ENCODE measurements at places on chromosomes 4 and X.

GRCh38 chr4:141041021-141041476 is 92.2 kb downstream of the RNF150 start:
- DNase-seq: no peak

DNA sequence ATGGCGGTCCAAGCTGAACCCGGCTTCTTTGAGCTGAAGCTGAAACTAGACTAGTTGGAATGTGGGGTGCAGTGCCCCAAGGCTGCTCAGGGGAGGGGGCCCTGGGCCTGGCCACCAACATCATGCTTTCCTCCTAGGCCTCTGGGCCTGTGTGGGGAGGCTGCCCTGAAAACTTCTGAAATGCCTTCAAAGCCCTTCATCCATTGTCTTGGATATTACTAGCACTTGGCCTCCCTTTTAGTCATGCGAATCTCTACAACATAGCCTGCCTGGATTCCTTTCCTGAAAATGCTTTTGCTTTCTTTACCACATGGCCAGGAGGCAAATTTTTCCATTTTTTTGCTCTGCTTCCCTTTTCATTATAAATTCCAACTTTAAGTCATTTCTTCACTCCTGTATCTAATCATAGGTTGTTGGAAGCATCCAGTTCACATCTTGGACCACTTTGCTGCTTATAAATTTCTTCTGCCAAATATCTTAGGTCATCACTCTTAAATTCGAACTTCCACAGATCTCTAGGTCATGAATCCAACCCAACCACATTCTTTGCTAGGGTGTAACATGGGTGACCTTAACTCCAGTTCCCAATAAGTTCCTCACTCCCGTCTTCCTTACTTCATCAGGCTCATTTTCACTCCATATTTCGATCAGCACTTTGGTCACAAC is 103.4 kb downstream of the DDIT4L start:
- no peak for DNase-seq

DNA sequence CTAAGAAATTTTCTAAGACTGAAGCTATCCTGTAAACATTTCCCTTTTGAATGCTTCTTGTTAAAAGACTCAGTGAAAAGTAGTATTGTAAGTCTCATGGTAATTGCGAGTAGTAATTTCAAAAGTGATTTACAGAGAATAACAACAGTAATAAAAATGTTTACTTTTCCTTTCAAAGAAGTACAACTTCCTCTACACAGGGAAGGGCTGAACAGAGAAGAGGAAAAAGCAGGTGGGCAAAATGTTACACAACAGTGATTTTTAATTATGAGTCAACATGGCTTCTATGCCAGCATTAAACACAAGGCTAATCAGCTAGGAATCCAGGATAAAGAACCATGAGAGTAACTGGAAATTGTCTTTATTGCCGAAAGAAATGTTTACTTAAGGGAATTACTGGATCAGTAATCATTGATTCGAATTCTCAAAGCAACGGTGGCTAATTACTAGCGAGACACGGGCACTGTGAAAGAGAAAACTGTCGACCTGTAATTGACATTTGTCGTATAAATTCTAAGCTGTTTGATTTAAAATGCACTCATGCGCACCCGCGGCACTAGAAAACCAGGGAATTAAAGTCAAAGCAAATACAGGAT is 15.4 kb downstream of the UTP3 start:
- DNase-seq: peak; percentile 28

DNA sequence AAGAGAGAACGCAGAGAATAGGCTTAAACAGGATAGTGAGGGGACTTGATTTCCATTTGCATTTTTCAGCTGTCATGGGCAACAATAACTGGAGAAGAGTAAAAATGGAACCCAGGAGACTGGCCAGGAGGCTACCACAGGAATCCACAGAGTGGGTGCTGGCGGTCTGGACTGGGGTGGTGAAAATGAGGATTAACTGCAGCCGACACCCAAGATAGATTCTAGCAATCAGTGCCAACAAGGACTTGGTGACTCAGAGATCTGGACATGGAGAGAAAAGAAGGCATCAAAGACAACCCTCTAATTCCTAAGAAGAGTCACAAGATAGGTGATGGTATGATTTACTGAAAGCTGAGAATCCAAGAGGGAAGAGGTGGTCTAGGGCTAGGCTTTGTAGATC is 102.8 kb downstream of the ATP8A1 start:
- no peak for DNase-seq

DNA sequence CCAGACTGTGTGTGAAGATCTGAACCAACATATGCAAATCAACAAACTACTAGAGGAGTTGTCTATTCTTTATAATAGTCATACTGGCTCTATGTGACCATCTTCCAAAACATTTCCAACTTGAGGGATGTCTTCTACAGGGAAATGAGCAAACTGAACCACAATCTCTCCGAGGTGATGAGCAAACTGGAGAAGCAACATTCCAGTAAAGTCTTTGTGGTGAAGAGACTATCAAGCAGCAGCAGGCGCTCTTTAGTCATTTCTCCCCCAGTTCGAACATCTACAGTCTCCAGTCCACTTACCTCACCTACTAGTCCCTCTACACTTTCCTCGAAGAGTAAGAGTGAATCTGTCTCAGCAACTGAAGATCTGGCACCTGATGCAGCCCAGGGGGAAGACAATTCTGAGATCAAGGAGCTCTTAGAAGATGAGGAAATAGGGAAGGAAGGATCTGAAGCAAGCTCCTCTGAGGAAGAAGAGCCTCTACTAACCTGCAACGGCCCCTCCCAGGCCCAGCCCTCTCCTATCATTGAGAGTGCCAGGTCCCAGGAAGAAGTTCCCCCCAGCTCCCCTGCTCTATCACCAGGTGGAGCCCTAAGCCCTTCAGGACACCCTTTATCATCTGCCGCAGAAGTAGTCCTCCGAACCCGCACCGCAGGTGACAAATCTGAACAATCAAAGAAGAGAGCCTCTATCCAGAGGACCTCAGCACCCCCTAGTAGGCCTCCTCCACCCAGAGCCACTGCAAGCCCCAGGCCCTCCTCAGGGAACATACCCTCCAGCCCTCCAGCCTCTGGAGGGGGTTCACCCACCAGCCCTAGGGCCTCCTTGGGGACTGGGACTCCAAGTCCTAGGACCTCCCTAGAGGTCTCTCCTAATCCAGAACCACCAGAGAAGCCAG is 98.1 kb downstream of the HNRNPD start:
- DNase-seq: no peak

DNA sequence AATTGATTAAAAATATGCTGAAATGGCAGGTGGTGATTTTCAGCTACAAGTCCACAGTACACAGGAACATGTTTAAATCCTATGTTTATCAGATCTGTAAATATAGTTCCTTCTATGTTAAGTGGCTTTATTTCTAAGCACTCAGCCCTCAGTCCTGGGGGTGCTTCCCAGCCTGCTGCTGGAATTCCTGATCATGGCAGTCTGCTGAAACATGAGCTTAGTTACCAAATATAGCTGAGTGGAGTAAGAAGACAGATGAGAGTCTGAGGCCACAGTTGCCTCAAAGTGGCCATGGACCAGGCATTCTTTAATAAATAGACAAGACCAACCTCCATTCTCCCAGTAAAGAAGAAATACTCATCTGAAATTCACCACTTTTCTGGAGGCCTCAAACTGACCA is 17.1 kb upstream of the DDX60 start:
- no peak for DNase-seq

- no peak for DNase-seq
Observed at GRCh38 chrX:135531813-135532212, 11.4 kb downstream of the INTS6L start.

GRCh38 chr4:85933291-85933640 is 426.6 kb downstream of the MAPK10 start:
- DNase-seq: no peak

- DNase-seq: no peak
Observed at GRCh38 chrX:154693394-154693793, 40.0 kb upstream of the CTAG2 start.

- no peak for DNase-seq
Observed at GRCh38 chrX:135453381-135453780, 31.6 kb downstream of the SMIM10L2A start.

GRCh38 chr4:173046818-173047217 is 121.8 kb upstream of the GALNT7 start:
- DNase-seq: no peak

- peak; percentile 45 for DNase-seq
Observed at GRCh38 chrX:66200050-66200664, 36.1 kb downstream of the HEPH start.

- no peak for DNase-seq
Observed at GRCh38 chrX:154819771-154820341, 14.6 kb upstream of the MPP1 start.

DNA sequence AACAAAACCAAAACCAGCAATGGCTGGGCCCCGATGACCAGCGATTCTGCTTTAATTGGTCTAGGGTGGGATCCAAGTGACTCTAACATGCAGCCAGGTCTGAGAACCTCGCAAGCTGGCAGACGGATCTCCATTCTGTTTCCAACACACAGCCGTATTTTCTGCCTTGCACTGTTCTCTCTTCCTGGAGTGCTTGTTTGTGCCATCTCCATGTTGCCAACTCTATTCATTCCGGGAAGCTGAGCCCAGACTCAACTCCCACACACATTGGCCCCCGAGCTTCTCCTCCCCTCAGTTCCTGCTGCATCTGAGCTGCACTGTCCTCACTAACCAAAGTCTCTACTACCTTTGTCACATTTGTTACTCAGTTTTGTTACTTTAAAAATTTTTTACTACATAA is 35.6 kb downstream of the GEMIN8 start:
- DNase-seq: no peak

GRCh38 chrX:259692-260355 is 21.4 kb upstream of the PLCXD1 start:
- DNase-seq: no peak

GRCh38 chr4:149166876-149167275 is 648.8 kb downstream of the IQCM start:
- no peak for DNase-seq

- DNase-seq: no peak
Observed at GRCh38 chr4:158176776-158177175, 4.0 kb upstream of the GASK1B start.

DNA sequence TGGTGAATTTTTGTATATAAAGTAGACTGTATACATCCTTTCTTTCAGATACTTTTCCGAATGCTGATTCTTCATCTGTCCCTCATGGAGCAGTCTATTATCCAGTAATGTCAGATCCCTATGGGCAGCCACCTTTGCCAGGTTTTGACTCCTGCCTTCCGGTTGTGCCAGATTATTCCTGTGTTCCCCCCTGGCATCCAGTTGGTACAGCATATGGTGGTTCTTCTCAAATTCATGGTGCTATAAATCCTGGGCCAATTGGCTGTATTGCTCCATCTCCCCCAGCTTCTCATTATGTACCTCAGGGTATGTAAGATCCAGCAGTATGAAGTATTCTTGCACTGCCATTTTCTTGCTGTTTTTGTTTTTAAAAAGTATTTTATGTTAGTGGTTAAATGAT is 78.7 kb downstream of the ALG13 start:
- DNase-seq: no peak

DNA sequence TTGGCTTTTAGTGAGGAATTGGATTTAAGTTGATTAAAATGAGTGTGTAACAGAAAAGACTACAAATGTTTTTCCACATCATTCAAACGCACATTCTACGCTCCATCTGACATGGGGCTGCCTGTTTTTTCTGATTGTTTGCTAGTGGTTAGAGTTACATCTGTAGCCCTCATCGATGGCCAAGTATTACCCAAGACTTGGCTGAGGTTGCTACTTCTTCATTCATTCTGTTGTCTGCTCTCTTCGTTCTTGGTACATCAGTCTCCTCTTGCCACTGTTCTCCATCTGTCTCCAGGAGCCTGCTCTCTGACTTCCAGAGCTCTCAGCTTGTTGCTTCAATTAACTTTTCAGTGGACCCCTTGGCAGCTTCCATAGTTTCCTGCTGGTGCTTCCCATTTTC is 1844.6 kb upstream of the TENM3 start:
- DNase-seq: no peak

GRCh38 chr4:26509681-26510333 is 19.5 kb upstream of the CCKAR start:
- no peak for DNase-seq

DNA sequence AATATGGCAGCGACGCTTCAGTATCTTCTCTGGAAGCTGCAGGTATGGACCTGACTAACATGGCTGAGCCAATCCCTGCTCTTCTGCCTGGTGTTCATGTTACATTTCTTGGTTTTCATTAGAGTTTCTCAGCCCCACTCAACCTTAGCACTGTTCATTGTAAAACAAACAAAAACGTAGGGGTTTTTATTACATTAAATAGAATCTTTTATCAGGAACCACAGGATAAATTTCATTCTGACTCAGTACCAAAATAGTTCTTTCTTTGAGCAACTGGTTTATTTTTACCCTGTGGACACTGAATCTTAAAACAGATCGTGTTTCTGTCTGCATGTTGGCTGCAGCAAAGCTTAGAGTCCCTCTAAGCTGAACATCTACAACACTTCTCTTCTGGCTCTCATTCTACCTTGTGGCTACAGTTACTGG is 27.1 kb downstream of the FHIP1A start:
- DNase-seq: no peak

DNA sequence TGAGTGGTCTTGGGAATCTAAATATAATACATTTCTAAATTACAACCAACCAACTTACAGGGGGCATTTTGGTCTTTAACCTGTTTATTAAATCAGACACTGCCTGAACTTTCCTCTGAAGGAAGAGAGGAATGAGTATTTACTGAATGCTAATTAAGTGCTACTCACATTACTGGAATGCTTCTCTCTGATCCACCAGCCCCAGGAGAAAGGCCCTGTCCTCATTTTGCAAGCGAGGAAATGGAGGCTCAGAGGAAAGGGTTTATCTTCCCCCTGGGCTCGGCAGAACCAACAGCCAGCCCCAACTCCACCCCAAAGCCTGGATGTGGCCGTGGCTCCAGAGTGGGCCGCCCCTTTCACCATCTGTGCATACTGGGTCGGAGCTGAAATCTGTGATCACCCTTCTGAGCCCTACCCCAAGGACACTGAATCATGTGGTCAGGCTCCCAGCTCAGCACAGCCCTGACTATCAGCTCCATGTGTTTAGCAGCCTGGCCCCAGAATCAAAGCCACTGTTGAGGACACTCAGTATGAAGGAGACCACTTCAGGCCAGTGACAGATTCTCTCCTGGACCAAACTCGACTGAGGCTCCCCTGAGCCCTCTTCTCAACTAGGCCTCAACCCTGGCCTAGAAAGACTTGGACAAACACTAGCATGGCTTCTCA is 56.7 kb upstream of the ENPP6 start:
- DNase-seq: no peak

DNA sequence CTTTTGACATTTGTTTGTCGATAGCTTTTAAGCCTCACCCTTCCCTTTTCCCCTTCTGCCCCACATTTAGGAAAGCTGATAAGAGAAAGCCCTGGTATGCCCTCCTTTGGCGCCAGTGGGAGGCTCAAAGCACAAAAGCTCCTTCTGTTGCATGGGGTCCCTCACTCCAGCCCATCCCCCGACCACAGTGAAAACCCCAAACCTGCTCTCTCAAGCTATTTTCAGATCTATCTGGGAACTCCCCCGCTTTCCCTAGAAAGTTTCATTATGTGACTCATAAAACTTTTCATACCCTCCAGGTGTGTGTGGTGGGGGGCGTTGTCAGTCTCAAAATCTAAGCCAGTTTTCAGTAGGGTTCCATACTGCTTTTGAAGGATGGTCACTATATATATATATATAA is 259.0 kb upstream of the PCDH7 start:
- DNase-seq: no peak

All from common myeloid progenitor, CD34-positive (primary cell).